ENCODE measurements at places on chromosomes 16 and 17.

DNA sequence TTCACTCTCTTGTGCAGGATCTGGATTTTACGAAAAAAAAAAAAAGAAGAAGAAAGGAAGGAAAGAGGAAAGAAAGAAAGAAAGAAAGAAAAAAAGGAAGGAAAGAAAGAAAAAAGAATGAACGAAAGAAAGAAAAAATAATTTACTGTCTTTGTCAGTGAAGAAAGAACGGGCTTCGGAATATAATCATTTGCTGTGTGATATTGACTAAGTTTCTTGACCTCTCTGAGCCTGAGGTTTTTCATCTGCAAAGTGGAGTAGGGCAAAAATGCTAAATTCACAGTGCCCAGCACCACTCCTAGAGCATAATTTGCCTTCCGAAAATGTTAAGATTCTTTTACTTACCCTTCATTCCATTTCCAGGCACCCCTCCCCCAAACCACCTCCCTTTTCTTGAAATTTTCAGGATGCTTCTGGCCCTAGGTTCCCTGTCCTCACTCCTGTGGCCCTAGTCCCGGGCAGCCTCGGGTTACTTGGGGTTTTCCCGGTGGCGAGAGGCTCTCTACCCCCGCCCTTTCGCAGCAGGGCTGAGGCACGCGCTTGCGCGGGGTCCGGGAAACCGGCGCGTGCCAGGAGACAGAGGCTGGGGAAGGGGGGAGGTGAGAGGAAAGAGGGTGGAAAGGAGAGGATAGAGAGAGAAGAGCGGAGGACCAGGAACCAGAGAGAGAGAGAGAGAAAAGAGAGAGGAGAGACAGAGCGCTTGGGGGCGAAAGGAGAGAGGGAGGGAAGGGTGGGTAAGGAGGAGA is at the start of gene CNTNAP1:
CNTNAP1 (plus strand) TSS at position 556 of the 746 bp plus-strand sequence. CDS start 299 bp downstream, outside the sequence.
- DNase-seq, result peak; percentile 37

DNA sequence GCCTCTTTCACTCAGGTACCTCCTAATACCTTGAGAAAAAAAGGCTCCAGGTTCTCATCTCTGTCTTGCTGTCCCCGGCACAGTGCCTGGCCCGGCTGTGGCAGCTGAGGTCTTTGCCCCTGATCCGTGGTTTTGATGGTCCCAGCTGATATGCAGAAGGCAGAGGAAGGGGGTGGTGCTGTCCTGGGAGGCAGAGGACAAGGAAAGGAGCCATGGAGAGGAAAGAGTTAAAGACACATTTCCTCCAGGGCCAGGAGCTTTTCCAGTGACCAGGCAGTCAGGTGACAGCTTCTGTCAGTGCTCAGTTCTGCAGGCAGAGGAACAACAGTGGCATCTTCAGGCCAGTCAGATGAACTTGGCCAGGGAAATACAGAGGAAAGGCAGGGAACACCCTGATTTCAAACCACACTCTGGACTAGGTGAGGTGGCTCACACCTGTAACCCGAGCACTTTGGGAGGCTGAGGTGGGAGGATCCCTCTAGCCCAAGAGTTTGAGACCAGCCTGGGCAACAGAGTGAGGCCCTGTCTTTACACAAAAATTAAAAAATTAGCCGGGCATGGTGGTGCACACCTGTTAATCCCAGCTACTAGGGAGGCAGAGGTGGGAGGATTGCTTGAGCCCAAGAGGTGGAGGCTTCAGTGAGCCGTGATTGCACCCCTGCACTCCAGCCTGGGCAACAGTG is 3.3 kb upstream of the COG1 start:
- DNase-seq, result no peak

- DNase-seq, result no peak
These were observed 83.1 kb downstream of the CCDC182 start for GRCh38 chr17:57662041-57662440.

GRCh38 chr16:2476345-2476720 is 1.4 kb downstream of the TBC1D24 start:
- DNase-seq, result no peak

DNA sequence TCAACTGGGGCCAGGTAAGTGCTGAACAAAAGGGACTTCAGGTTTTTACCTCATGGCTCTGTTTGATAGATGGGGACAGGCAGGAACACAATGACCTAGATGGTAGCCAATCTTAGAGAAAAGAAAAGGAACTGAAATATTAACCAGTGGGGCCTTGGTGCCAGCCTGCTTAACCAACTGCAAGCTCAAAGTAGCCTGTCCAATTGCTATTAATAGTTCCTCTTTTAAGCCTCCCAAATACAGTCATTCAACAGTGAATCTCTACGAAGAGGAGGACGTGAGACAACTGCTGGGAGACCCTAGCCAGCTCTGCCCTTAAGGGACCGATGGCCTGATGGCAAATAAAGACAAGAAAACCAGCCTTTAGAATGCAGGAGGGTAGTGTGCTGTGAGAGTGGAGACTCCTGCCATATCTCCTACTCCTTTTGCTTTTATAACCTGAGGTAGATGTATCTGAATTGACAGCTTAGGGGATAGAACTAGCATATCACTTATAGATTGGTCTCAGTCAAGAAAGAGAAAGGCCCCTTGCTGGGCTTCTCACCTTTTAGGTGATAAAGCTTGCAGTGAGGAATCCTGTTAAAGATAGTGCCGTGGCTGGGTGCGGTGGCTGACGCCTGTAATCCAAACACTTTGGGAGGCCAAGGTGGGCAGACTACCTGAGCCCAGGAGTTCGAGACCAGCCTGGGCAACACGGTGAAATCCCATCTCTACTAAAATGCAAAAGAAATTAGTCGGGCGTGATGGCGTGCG is 28.3 kb downstream of the ARSG start:
- DNase-seq, result no peak

GRCh38 chr17:47800686-47801085 is 20.9 kb downstream of the OSBPL7 start:
- DNase-seq, result no peak

DNA sequence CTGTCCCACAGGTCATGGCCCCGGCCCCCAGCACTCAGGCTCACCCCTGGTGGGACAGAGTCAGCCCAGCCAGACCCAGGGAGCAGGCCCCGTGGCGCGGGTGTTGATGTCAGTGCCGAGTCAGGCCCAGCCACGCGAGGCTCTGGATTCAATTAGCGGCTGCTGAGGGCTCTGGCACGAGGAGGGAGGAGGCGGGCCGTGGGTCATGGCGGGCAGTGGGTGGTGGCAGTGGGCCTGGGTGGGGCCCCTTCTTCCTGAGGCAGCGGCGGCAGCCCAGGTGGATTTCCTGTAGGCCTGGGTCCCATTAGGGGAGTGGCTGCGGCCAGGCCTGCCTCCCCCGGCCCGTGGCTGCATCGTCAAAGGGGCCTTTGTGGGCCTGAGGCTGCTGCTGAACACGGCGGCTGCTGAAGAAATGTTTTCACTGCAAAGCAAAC is 12.9 kb downstream of the VASN start:
- DNase-seq, result no peak

- DNase-seq, result no peak
These were observed 54.6 kb downstream of the EPN2 start for GRCh38 chr17:19291646-19292376.

- DNase-seq, result no peak
These were observed 45.1 kb downstream of the IRX6 start for GRCh38 chr16:55369151-55369550.

GRCh38 chr16:85430523-85431421 is 182.3 kb upstream of the GSE1 start:
- DNase-seq, result no peak

DNA sequence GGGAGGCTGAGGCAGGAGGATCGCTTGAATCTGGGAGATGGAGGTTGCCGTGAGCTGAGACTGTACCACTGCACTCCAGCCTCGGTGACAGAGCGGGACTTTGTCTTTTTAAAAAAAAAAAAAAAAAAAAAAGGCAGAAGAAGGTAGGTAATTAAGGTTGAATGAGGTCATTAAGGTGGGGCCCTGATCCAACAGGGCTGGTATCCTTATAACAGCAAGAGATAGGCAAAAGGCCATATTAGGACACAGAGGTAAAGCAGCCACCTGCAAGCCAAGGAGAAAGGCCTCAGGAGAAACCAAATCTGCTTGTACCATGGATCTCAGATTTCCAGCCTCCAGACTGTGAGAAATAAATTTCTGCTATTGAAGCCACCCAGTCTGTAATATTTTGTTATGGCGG is 60.3 kb downstream of the SPAG9 start:
- DNase-seq, result no peak

- no peak for DNase-seq
These were observed 13.5 kb upstream of the LHX1 start for GRCh38 chr17:36923814-36924221.

DNA sequence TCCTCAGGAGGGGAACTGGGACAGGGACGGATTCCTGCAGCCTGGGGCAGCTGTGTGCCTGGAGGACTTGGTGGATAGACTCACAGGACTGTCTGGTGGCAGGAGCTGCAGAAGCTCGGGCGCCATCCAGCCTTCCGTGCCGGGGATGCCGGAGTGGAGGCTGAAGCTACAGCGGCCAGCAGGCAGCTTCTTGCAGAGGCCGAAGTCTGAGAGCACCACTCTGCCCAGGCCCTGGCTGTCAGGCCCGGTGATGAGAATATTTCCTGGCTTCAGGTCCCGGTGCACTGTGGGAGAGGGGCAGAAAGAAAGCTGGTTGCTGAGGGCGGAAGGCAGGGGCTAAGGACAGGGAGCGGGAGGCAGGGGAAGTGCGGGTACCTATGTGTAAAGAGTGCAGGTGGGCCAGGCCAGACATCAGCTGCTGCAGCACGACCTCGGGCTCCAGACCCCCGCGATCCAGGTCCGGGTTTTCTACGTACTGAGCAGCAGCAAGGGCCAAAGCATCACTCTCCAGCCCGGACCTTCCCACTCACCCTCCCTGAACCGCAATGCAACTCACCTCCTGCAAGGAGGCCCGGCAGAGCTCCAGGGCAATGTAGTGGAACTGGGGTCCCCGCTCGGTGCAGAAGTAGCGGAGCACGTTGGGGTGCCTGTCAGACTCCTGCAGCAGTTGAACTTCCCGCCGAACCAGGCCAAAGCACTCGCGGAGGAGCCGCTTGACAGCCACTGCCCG is 16.1 kb downstream of the PLK1 start:
- DNase-seq, result no peak

DNA sequence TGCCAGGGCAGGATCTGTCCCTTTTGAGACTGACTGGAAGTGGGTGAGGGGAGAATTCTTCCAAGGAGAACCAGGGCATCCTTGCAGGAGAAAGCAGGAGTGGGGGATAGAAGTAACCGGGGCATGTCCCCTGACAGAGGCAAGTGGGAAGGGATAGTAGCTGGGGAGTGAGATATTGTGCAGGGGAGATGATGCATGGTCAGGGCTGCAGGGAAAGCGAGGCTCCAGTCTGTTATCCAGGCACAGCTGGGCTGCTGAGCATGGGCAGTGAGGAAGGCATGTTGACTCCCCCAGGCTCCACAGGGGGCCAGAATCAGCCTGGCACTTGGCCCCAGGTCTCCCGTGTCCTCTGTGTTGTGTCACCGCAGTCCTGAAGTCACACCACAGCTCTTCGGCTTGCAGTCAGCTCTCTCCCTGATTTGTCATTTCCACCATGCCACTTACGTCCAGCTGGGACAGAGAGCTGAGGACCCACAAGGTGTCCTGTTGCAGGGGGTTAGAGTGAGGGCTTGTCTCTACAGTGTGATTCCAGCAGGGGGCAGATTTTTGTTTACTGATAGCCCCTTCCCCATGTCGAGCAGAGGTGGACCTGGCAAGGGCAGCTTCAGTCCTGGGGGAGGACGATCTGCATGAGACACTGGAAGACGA is 40.9 kb downstream of the B9D1 start:
- no peak for DNase-seq

- DNase-seq, result no peak
These were observed 47.1 kb downstream of the CMIP start for GRCh38 chr16:81491541-81492188.

DNA sequence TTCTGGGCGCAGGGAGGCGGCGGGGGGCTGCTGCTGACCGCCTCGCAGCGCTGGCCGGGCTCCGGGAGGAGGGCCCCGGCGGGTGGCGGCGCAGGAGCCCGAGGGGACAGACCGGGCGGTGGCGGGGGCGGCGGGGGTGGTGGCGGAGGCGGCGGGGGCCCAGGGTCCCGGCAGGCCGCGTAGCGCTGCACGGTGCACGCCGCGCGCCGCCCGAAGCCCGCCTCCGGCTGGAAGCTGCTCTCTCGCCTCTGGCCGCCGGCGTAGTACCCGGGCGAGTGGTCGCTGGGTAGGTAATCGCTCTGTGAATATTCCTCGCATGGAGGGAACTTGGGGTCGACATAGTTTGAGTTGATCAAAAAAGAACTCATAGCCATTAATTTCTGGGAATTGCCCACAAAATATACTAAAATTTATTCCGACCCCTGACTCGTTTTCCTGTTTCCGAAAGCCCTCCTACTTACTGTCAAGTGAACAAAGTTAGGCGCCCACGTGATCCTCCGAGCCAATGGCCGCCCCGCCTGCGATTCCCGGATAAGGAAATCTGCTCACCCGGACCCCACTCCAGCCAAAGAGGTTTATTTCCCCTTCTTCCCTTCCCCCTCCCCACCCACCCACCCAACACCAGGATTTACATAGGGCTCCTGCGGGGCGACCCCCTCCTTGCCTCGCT is at the start of gene HOXB4:
HOXB4 (minus strand) TSS at position 405 of the 670 bp plus-strand sequence; CDS start at position 374, 31 bp downstream.
- DNase-seq, result peak; percentile 78

- no peak for DNase-seq
These were observed 16.6 kb upstream of the ADORA2B start for GRCh38 chr17:15928286-15928785.

DNA sequence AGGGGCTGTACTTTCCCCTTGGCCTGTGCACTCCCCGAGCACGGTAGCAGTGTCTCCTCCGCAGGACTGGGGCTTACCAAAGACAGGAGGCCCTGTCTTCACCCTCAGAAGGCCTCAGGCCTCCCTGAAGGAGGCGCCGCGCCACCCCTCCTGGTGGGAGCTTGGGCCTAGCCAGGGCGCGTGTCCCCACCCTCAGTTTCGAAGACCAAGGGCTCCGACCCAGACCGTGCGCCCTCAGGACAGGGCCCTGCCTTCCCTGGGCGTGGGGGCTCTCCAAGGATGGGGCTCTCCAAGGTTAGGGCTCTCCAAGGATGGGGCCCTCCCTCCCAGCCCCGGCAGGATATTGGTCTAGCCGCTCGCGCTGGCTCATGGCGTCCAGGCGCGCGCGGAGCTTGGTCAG is 11.8 kb downstream of the PLCD3 start:
- no peak for DNase-seq

- no peak for DNase-seq
These were observed 1.4 kb downstream of the COTL1 start for GRCh38 chr16:84616515-84616914.

DNA sequence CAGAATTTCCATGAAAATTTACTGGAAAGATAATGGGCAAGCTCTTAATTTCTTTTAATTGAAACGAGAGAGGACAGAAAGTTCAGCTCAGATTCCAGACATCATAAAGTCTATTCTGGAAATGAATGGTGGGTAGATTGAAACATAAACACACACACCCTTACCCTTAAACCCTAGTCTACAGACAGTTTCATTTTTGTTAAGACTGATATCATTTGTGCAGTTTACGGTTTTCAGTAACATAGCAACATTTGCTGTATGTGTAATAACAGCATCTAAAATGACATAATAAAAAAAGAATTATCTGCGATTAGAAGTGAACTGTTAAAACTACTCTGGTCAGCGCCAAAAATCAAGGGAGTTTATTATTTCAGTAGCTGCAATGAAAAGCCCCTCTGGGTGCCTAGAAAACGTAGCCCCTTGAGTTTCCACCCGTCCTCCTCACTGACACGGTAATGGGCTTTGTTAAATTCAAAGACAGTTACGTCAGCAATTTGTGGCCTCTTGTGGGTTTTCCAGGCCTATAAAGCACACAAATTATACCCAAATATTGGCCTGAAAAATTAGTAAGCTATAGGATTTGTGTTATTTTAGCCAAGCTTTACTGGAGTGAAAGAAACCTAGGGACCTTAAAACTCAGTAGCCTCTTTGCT is 520.6 kb upstream of the SOX9 start:
- no peak for DNase-seq

Data from CD4-positive, alpha-beta T cell treated with Interferon alpha-2 for 1 hour (primary cell).